ENCODE measurements at places on chromosomes 6 and 20.

- no peak for DNase-seq
Measured at GRCh38 chr6:135910790-135911618, 59.5 kb downstream of the PDE7B start.

- no peak for DNase-seq
Measured at GRCh38 chr20:4166726-4167035, 151.3 kb upstream of the RNF24 start.

DNA sequence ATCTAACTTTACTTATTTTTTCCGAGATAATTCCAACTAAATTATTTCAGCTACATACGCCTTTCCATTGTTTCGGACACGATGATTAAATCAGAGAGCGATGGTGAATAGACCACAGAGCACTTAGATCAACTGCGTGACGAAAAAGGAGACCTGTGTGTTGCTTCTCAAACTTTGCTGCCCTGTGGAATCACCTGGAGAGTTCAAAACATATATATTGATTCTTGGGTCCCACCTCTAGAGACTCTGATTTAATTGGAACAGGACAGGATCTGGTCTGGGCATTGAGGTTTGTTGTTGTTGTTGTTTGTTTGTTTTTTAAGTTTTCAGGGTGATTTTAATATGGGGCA, 401 bp upstream of the TNFRSF21 start:
- no peak for DNase-seq

- peak; percentile 65 for DNase-seq
Measured at GRCh38 chr20:46520976-46521579, 7.7 kb upstream of the ZNF334 start.

- no peak for DNase-seq
Measured at GRCh38 chr20:46252352-46253091, 55.8 kb downstream of the CDH22 start.

GRCh38 chr20:18496042-18496441, 983 bp downstream of the RBBP9 start:
- no peak for DNase-seq

GRCh38 chr6:131443514-131443913, 129.5 kb upstream of the ARG1 start:
- no peak for DNase-seq

DNA sequence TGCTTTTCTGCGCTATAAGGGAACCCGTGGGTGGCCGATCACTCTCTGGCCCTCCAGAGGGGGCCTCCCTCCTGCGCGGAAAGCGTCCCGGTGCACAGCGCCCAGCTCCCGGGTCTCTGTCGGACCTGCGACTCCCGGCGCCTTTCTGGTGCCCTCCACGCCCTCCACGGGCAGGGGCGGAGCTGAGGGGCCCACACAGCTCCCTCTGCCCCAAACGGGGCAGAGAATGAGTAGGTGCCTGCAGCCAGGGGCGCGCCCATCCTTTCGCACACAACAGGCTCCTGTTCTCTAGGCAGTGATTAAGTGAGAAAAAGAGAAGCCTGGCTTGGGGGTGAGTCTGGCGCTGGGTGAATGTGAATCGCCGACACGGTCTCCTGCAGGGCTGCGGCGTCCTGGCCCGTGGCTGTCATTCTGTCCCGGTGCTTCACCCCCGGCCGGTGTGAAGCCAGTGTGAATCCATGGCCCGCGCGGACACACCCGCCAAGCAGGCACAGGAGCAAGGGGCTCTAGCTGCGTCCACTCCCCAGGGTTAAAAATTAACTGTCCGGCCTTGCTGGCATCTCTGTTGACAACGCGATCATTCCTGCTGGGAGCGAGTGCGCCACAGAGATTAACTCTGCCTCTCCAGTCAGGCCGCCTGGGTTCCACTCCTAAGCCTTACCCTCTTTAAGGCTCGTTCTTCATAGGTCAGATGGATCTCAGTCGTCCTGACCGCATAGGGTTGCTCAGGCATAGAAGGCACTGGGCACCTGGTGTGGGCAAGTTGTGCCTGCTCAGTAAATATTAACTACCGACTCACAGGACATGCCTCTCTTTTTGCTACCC, 88.8 kb downstream of the PCSK2 start:
- no peak for DNase-seq

- DNase-seq: no peak
Measured at GRCh38 chr6:10409731-10410206, 5.1 kb downstream of the TFAP2A start.

- DNase-seq: peak; percentile 12
Measured at GRCh38 chr6:45423824-45424450, 46.2 kb upstream of the SUPT3H start.

GRCh38 chr6:157912326-157912725, 69.3 kb upstream of the SYNJ2 start:
- no peak for DNase-seq

- no peak for DNase-seq
Measured at GRCh38 chr20:32354592-32355416, 3.3 kb upstream of the ASXL1 start.

DNA sequence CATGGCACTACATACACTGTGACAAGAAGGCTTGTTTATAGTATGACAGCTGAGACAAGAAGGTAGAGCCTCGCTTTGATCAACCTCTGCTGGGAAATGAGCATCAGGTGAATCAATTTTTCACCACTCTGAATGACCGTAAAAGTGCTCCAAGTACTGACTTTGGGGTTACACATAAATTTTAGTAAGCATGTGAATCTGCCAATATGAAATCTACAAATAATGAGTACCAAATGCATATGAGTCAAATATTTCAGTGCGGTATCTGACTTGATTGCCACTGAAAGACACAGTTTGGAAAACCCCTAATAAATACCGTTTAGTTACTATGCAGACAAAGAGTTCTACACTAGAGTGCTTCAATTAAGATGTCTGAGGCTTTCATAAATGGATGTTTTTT, 77.8 kb downstream of the ATG5 start:
- no peak for DNase-seq

Measured in GM10248 (cell line).